ENCODE measurements at places on chromosomes 11 and 22. TPM values are rescaled to one million over a fixed set of nuclear protein-coding genes. Genes with fewer than 3 reads are reported as not detected.

GRCh38 chr11:44626645-44627044 lies 61.2 kb downstream of the CD82 start:
- no peak for DNase-seq

DNA sequence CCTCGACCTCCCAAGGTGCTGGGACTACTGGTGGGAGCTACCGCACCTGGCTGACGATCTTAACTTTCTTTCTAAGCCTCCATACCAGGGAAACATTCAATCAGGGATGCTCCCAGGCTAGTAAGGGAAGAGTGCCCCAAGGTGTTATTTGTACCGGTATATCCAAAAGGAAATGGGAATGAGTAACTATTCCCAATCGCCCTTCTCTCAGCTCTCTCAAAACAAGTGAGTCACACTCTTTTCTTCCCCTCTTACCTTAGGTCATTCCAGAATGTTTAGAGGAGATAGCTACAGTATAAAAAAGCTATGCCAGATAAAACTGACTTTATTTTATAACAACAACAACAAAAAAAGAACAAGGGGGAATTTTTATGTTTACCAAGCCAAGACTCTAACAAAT lies 13.7 kb downstream of the DCDC1 start:
- DNase-seq = no peak

DNA sequence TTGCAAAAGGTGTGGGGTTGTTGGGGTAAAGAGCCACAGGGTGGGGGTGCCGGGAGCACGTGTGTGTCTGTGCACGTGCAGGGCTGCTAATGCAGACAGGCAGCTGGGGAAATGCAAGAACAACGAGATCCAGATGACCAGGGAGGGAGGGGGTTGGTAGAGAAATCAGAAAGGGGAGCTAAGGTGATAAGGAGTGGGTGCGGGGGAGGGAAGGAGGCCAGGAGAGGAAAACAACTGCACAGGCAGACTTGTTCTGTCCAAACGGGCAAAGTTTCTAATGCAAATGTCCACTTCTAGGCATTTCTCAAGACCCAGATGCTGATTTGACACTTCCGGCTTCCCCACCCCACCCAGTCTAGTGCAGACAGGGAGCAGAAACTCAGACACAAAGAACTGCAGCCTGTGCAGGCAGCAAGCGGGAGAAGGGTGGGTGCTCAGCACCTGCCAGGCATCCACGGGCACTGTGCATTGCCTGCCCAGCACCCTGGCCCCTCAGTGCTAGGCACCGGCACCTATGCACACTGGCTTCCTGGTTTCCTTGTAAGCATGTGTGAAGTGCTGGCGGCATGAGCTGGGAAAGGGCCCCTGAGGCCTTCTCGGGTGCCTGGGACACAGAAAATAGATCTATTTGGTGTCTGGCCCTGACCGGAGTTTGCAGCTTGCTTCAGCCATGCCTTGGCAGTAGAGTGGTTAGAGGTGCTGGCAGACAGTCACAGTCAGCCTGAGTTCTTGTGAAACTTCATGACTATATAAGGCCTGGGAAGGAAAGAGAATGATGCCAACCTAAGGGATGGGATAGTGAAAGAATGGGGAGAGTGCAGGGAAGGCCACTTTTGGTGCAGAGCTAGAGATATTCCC lies 220.1 kb upstream of the SORL1-AS1 start:
- DNase-seq = no peak

DNA sequence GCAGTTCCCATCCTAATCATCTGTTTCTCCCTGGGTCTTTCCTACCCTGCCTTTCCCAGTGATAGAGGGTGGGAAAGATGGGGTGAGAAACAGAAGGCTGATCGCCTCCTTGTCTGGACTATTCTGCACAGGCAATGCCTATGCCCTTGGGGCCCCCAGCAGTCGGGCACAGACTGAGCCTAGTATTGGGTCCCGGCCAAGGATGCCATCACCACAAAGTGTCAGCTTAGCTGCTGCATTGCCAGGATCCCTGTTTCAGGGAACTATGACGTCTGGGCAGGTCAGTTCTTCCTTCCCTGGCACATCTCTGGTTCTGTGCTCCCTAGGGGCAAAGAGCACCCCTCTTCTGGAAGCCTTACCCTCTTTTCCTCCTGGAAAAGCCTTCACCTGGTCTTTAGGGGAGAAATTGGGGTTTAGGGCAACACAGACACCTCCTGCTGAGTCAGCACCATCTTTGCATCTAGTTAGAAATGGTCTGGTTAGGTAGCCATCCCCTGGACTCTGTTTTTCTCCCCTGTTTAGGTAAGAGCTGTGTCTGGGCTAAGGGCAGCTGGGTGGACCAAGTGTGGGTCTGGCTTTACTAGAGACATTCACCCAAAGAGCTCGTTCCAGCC lies 2.1 kb downstream of the ADAMTS8 start:
- DNase-seq = no peak

GRCh38 chr22:29581799-29582198 lies 886 bp upstream of the NIPSNAP1 start:
- no peak for DNase-seq

- no peak for DNase-seq
These were observed 4.3 kb downstream of the SSTR3 start for GRCh38 chr22:37207981-37208380.

Gene CADM1
- total RNA-seq = 41.7 TPM

Gene NRIP3
- total RNA-seq = 24.0 TPM

Gene DEUP1
- total RNA-seq = not detected

Gene PGM2L1
- total RNA-seq = 17.4 TPM
